ENCODE measurements at places on chromosomes 6 and 20. TPM values are rescaled to one million over a fixed set of nuclear protein-coding genes. Genes with fewer than 3 reads are reported as not detected.

DNA sequence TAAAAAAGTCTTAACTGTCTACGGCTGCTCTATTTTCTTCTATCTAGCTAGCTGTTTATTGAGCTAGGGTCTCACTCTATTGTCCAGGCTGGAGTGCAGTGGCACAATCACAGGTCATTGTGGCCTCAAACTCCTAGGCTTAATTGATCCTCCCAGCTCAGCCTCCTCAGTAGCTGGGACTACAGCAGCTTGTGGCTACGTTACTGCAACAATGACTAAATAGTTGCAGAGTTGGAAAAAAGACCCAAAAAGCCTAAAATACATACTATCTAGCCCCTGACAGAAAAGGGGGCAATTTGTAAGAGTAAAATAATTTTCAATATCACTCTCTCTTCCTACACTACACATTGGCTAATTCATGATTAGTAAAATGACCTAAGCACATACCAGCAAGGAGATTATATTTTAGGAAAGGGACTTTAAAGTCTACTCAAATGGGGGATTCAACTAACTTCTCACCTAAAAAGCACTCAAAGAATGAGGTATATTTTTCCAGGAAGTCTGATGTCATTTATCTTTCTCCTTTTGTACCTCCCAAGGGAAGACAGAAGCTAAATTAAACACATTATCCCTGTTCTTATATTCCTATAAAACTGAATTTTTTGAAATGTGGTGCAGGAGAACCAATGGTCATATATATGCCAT, 82.8 kb downstream of the ZMYND8 start:
- H3K4me3 ChIP-seq: no peak overlapping the region
- H3K27me3 ChIP-seq: no peaks in the 10 kb centered on the region
- H3K36me3 ChIP-seq: no peaks in the 10 kb centered on the region
- DNase-seq: no peak
- peaks cover 7% of the 10 kb centered on the region for H3K4me1 ChIP-seq

GRCh38 chr6:31299511-31299910, 27.6 kb upstream of the HLA-C start:
- no peaks in the 10 kb centered on the region for H3K27me3 ChIP-seq
- no peak overlapping the region for H3K4me3 ChIP-seq
- H3K27ac ChIP-seq: no peak overlapping the region

DNA sequence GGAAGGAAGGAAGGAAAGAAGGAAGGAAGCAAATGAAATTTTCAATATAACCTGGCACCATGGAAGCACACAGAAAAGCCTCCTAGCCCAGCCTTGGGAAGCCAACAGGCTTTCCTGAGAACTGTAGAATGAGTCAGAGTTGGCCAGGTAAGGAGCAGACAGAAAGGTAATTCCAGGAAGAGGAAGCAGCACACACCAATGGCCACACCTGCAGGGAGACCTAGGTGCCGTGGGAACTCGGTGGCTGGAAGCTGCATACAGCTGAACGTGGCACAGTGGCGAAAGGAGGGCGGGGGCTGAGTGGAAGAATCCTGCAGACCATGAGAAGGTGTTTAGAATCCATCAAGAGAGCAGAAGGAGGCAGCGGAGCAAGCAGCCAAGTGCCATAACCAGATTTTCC, 224.8 kb upstream of the RREB1 start:
- H3K27me3 ChIP-seq: no peaks in the 10 kb centered on the region
- DNase-seq: no peak
- no peak overlapping the region for H3K4me3 ChIP-seq
- no peak overlapping the region for H3K27ac ChIP-seq

GRCh38 chr6:72857791-72858585, 236.1 kb downstream of the KCNQ5 start:
- no peaks in the 10 kb centered on the region for H3K27me3 ChIP-seq
- H3K4me3 ChIP-seq: no peak overlapping the region
- no peak overlapping the region for H3K27ac ChIP-seq
- no peaks in the 10 kb centered on the region for H3K36me3 ChIP-seq
- H3K4me1 ChIP-seq: peaks cover 5% of the 10 kb centered on the region
- no peak for DNase-seq

DNA sequence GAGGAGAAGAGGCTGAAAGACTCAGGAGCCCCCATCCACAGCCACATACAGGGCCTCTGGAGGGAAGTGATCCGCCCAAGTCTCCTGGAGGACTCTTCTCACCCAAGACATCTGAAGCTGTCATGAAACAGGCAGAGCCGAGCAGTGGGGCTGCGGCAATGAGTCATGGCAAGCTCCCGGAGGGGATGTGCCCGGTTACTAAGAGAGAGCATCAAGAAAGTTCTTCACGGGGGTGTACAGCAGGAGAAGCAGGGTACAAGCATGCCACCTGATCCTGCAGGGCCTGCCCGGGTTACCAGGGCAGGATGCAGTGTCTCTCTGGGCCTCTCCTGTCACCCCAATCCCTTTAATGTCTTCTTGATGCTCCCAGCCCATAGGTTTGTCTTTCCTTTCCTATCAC, 21.1 kb downstream of the TRIM26 start:
- H3K27ac ChIP-seq: no peak overlapping the region
- peaks cover 12% of the 10 kb centered on the region for H3K36me3 ChIP-seq
- no peak for DNase-seq
- H3K27me3 ChIP-seq: no peaks in the 10 kb centered on the region

GRCh38 chr6:96992343-96992730, 67.8 kb downstream of the KLHL32 start:
- H3K27me3 ChIP-seq: no peaks in the 10 kb centered on the region
- H3K4me3 ChIP-seq: no peak overlapping the region
- no peaks in the 10 kb centered on the region for H3K36me3 ChIP-seq
- DNase-seq: no peak

- H3K4me3 ChIP-seq: no peak overlapping the region
- no peak for DNase-seq
- H3K4me1 ChIP-seq: no peaks in the 10 kb centered on the region
- no peaks in the 10 kb centered on the region for H3K36me3 ChIP-seq
These were observed 82.5 kb upstream of the PDE10A start for GRCh38 chr6:165745492-165745891.

DNA sequence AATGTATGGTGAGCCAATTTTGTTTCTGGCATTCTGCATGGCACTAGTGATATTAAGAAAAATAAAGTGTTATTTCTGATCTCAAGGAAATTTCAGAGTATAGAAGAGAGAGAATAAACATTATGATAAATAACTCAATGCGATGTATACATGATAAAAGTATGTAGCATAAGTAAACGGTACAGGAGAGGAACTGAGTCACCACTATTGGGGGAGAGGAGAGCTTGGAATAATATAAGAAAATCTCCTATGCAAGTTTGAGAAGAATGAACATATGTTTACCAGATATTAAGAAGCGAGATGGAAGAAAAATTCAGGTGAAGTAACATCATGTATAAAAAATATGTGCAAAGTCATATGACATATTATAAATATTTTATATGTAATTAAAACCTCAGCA, 1230.3 kb upstream of the CITED2 start:
- H3K27me3 ChIP-seq: no peaks in the 10 kb centered on the region
- no peak overlapping the region for H3K27ac ChIP-seq
- peaks cover 2% of the 10 kb centered on the region for H3K4me1 ChIP-seq

- no peaks in the 10 kb centered on the region for H3K36me3 ChIP-seq
- H3K27me3 ChIP-seq: no peaks in the 10 kb centered on the region
- H3K27ac ChIP-seq: no peak overlapping the region
- no peaks in the 10 kb centered on the region for H3K4me1 ChIP-seq
- no peak overlapping the region for H3K4me3 ChIP-seq
These were observed 598.3 kb downstream of the PKHD1 start for GRCh38 chr6:51489133-51489532.

GRCh38 chr6:31144296-31144969, 5.6 kb upstream of the PSORS1C2 start:
- no peak for DNase-seq
- no peaks in the 10 kb centered on the region for H3K4me1 ChIP-seq
- H3K4me3 ChIP-seq: no peak overlapping the region
- no peak overlapping the region for H3K27ac ChIP-seq

DNA sequence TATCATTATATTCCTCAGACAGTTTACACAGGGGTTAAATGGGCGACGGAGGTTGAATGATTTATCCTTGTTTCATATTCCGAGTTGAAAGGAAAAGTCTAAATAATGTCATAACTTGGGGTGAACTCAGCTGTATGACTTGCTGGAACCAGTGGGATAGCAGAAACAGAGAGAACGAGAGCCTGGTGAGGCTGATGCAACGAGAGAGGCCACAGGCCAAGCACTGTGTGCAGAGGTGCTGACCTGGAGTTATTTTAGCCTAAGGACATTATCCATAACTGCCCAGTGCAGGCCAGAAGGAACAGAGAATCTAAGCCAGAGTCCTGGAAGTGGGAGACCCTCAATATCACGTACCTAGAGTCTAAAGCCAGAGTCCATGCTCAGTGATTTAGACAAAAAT, 394.9 kb downstream of the MAFB start:
- no peak for DNase-seq
- no peaks in the 10 kb centered on the region for H3K27me3 ChIP-seq
- no peaks in the 10 kb centered on the region for H3K36me3 ChIP-seq
- no peak overlapping the region for H3K4me3 ChIP-seq

DNA sequence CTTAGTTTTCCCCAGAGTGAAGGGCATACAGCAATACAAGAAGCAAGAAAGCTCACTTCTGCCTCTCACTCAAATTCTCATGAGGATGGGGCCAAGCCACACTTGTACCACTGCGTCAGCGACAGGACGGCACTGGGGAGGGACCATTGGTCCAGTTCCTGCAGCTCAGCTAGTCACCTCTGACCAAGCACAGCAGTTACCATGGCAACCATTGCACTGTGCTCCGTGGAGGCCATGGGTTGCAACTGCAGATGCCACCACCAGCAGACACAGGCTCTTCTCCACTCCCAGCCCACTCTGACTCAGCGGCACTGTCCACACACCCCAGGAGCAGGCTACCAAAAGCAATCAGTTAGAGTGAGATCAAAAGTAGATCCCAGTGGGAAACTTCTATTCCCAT, 441.1 kb upstream of the ARID1B start:
- no peak overlapping the region for H3K4me3 ChIP-seq
- no peak for DNase-seq
- H3K27me3 ChIP-seq: no peaks in the 10 kb centered on the region
- H3K36me3 ChIP-seq: no peaks in the 10 kb centered on the region
- H3K27ac ChIP-seq: no peak overlapping the region

DNA sequence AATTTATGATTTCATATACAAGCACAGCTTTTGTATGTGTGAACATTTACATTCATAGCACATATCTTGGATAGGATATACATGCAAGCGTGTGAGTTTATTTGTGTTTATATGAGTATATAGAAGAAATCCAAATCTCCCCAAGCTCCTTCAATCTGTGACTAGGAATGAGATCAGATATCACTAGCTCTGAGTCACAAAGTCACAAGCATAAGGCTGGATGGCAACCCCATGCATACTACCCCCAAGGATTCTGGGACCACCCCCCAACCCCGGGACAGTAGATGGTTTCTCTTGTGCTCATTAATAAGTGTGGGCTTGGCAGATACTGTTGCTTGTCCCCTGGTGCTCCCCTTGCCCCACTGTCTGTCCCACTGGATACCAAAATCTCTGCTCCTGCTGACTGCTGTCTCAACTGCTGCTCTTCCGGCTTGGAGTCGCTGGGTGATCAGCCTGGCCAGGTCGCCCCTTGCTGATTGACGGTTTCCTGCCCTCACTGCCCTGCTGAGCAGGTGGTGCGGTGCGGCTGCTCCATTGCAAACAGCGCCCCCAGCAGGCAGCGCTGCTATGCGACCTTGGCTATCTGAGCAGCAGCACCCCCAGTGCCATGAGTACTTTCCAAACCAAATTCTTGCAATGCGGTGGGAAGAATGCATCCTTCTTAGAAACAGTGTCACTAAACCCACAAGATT, 279.4 kb downstream of the CD83 start:
- no peaks in the 10 kb centered on the region for H3K27me3 ChIP-seq
- no peaks in the 10 kb centered on the region for H3K36me3 ChIP-seq
- no peaks in the 10 kb centered on the region for H3K4me1 ChIP-seq
- no peak overlapping the region for H3K4me3 ChIP-seq
- no peak for DNase-seq

- no peak for DNase-seq
- no peaks in the 10 kb centered on the region for H3K27me3 ChIP-seq
- no peak overlapping the region for H3K4me3 ChIP-seq
- H3K36me3 ChIP-seq: no peaks in the 10 kb centered on the region
- peak overlapping the region; percentile 89 for H3K27ac ChIP-seq
These were observed 81.9 kb downstream of the ZMYND8 start for GRCh38 chr20:47274401-47275108.

DNA sequence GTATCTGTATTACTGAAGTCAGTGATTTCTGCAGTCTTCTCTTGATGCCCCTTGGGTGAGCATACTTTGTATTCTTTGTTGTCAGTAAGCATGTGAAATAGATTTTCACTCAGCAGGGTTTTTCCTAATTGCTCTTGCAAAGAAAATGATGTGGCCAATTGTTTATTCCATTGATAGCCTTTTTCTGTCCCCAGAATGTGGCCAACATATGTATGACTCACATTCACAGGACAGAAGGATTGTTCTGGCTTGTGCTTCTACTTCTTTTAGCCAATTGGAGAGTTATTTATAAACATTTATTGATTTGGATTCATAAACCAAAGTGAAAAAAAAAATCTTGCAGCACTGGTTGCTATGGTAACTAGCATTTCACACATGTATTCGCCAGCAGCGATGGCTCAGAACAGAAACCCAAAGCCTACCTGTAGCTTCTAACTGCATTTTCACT, 54.4 kb upstream of the RBM24 start:
- no peaks in the 10 kb centered on the region for H3K36me3 ChIP-seq
- H3K27me3 ChIP-seq: no peaks in the 10 kb centered on the region
- no peak overlapping the region for H3K4me3 ChIP-seq
- H3K27ac ChIP-seq: no peak overlapping the region

DNA sequence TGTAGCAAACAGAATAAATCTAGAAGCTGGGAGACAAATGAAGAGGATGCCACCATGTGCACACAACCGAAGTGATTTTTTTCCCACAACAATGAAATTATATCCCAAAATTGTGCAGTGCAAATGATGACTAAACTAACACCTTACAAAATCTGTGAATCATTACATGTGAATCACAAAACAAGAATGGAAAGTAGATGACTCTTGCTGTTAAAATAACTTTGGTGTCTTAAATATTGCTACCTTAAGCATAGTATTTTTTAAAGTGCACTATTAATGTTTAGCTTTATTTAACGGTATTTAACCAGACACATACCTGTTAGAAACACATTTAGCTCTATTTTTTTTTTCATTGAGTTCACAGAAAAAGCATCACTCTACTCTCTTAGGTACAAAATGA, 190.8 kb downstream of the TBC1D32 start:
- no peak overlapping the region for H3K27ac ChIP-seq
- H3K36me3 ChIP-seq: no peaks in the 10 kb centered on the region
- no peak overlapping the region for H3K4me3 ChIP-seq
- H3K27me3 ChIP-seq: no peaks in the 10 kb centered on the region
- no peak for DNase-seq

- no peak for DNase-seq
- no peaks in the 10 kb centered on the region for H3K27me3 ChIP-seq
- no peaks in the 10 kb centered on the region for H3K36me3 ChIP-seq
- no peak overlapping the region for H3K4me3 ChIP-seq
- H3K4me1 ChIP-seq: no peaks in the 10 kb centered on the region
These were observed 87.6 kb downstream of the ZDHHC14 start for GRCh38 chr6:157468574-157468973.

Gene EEF1A2
- 1.5 TPM for total RNA-seq

Gene SLC4A11
- 0.29 TPM for total RNA-seq

Gene DDRGK1
- total RNA-seq: 40.5 TPM

Gene SMIM13
- total RNA-seq: 9.8 TPM

Gene ULBP3
- total RNA-seq: 0.75 TPM

Gene SLC22A1
- total RNA-seq: 2.5 TPM

Gene MOXD1
- 1.2 TPM for total RNA-seq

Gene RNF217
- total RNA-seq: 79.5 TPM

Gene ZGPAT
- 28.6 TPM for total RNA-seq

All from aorta (tissue), 5 donors.